Foreskin fibroblast (primary cell): ENCODE measurements at places on chromosomes 7 and 10.

- peak; percentile 47 for DNase-seq
Measured at GRCh38 chr7:73831834-73832651, 1.2 kb downstream of the CLDN4 start.

GRCh38 chr10:91124016-91124415 lies 96.4 kb upstream of the PCGF5 start:
- no peak for DNase-seq

DNA sequence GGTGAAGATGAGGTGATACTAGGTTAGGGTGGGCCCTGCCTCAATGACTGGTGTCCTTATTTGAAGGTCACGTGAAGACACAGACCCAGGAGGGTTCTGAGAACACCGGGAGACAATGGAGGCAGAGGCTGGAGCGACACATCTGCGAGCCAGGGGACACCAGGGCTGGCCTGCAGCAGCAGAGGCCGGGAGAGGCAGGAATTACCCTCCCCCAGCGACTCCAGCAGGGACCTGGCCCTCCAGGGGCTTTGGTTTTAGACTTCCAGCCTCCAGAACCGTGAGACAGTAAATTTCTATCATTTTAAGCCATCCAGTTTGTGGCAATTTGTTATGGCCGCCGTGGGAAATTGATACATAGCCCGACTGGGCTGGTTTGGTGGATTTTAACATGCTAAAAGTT lies 152.2 kb downstream of the DNAJB6 start:
- DNase-seq, result no peak

GRCh38 chr10:4595719-4596319 lies 230.2 kb upstream of the AKR1E2 start:
- DNase-seq, result no peak

DNA sequence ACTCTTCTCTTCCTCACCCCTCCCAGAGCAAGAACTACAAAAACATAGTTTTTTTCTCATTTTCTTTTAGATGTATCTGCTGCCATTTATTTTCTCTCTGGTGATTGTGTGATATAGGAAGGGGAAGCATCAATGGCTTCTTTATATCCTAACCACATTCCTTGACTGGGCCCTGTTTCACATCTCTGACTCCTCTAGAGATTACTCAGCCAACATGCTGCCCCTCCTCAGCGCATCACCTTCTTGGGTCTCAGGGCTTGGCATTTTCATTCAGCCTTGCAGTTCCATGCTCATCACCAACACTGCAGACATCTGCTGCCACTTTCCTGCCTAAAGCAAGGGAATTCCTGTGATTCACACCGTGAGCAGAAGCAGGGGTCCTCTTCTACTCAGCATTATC lies 705.5 kb downstream of the AUTS2 start:
- DNase-seq, result no peak

DNA sequence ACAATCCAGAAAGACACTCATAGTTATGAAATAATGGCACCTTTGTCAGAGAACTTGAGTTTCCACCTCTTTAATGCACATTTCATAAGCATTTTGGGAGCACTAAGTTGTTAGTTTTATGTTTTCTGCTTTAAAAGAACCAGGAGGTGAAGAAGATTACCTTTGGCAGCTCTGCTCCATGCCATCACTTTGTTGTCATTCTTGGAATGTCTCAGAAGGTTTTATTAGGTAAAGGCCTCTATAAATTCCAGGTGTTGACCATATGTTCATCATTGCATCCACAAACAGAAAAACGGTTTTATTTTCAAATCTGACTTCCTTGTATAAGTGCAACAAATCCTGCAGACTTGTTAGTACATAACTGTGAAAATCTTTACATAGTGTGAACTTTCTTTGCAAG lies 424.8 kb downstream of the MDFIC start:
- peak; percentile 61 for DNase-seq

- DNase-seq, result peak; percentile 94
Measured at GRCh38 chr7:77427996-77428603, 12.0 kb upstream of the GSAP start.

- no peak for DNase-seq
Measured at GRCh38 chr10:63727636-63728035, 206.4 kb downstream of the REEP3 start.

GRCh38 chr10:6033954-6034353 lies 28.2 kb downstream of the IL2RA start:
- no peak for DNase-seq

DNA sequence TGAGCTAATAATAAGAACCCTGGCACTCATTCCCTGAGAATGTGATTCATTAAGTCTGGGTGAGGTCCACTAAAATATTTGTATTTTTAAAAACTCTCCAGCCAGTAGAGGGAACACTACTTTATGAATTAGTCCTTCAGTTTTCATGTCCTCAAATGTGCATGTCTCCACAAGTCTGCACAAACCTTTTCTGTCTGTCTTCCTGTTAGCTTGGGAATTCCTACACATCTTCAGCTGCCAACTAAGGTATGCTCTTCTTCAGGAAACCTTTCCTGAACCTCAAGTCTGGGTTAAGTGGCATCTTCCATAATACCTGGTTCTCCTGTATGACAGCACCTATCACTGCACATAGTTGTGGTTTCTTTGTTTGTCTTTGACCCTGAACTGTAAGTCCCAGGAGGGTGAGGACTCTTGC lies 119.6 kb upstream of the MKX start:
- peak; percentile 0 for DNase-seq

DNA sequence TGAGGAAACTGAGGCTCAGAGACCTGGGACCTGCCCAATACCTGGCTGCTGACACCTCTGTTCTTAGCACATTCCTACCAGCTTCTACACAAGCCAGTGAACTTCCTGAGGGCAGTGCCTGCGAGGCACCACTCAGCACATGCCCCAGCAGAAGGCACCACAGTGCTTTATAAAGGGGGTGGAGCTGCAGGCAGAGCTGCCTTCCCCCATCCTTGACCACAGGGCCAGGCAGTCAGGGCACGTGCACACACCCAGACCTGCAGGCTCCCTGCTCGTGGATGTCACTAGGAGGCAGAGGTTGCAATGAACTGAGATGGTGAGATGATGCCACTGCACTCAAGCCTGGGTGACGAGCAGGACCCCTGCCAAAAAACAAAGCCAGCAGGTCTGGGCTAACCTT lies 39.2 kb upstream of the TUBB8 start:
- DNase-seq, result no peak

- no peak for DNase-seq
Measured at GRCh38 chr10:47056247-47056510, 145.0 kb downstream of the PTPN20 start.

- no peak for DNase-seq
Measured at GRCh38 chr7:148042935-148043631, 547.5 kb upstream of the C7orf33 start.

GRCh38 chr10:95831515-95831914 lies 75.6 kb downstream of the ENTPD1 start:
- DNase-seq, result no peak

DNA sequence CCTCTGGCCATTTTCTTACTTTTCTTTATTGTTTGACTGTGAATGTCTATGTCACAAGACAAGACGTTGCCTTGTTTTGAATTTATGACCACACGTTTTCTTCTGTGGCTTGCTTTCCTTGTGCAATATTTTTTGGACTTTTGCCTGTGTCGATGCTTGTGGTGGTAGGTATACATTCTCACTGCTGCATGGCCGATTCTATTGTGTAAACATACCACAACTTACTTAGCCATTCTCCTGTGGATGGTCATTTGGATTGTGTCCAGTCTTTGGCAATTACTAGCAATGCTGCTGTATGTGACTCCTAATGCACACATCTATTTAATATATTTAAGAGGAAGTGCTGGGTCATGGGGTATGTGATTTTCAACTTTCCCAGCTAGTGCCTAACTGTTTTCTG lies 18.0 kb upstream of the DLG5 start:
- peak; percentile 96 for DNase-seq

- DNase-seq, result no peak
Measured at GRCh38 chr10:74837743-74838142, 11.3 kb downstream of the KAT6B start.

- DNase-seq, result no peak
Measured at GRCh38 chr10:131963350-131963749, 18.4 kb downstream of the BNIP3 start.

GRCh38 chr10:97876402-97876801 lies 26.8 kb downstream of the GOLGA7B start:
- DNase-seq, result no peak

- peak; percentile 58 for DNase-seq
Measured at GRCh38 chr7:1665549-1666316, 4.3 kb upstream of the ELFN1 start.

DNA sequence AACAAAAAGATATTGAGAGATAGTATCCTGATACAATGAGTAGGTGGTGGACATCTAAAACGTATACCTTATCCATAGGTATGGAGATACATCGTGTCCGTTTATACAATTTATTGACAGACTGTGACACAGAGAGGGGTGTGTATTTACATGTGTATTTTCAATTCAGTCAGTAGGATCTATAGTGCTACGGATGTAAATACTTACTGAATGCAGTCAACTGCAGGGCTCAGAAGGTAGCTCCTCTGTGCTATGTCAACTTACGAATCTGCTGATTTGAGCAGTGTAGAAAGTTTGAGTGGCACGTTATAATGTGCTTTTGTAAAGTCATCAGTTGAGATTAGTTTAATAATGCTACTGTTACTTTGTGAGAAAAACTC lies 626 bp downstream of the ZNF804B start:
- peak; percentile 4 for DNase-seq

DNA sequence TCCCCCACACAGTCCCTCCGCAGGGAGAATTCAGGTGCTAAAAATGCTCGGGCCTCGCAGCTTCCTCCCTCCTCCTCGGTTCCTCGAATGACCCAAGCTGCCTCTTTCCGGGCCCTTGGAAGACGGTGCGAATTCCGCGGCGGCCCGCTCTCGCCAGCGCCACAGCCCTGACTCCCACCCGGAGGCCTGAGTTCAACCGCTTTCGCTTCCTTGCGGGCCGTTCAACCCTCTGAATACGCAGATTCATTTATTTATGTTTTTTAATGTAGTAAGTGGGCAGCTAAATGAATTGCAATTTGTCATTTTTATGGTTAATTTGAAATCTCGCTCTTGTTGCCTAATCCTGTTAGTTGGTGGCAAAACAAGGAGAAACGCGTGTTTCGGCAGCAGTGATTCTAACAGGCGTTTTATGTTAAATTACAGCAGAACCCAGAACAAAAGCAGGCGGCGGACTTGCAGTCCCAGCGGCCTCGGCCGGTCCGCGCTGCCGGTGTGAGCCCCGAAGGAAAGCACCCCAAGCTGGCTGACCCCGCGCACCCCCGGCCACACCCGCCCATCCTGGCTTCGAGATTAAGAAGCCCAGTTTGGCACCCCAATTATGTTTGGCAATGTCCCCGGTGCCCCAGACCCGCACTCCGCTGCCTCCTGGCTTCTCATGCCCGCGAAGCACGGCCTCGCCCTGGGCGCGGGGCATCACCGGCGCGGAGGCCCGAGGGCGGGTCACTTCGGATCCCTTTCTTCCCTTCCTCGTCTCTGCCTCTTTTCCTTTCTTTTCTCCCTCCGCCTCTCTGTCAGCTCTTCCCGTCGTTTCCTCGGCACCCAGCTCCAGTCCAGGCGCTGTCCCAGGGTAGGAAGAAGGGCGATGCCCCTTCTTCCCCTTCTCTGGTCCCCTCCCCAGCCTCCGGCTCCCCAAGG lies 75.9 kb downstream of the INSIG1 start:
- no peak for DNase-seq

DNA sequence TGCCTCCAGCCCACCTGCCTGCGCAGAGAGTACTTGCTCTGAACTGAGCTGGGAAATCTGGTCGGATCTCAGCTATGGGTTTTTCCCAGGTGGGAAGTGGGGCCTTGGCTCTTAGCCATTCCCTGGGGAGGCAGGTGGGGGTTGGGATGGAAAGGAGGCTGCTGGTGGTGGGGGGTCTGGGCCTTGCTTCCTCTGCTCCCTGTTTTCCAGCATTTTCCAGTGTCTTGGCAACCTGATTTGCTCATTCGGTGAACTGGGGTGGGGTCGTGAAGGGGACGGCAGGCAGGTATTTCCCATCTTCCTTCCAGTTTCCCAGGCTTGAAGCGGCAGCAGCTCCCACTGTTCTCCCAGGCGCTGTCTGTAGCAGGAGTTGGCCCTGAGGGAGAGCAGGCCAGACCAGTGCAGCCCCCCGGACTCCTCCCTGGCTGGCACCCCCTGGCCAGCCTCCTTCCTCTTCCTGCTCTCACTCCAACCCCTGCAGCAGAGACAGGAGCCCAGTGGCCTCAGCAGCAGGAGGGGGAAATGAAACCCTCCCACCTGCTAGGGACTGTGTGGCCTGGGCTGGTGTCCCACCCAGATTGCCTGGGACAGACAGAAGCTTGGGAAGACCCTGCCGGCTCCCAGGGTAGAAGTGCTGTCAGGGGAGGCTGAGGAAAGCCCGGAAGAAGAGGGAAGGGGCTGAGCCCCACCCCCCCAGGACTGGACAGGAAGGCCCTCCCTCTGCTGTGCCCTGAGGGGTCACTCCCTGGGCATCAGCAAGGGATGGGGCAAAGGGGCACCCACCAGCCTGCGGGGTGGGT lies 6.6 kb downstream of the TRIM8 start:
- DNase-seq, result no peak

- peak; percentile 69 for DNase-seq
Measured at GRCh38 chr10:70478191-70479164, at the start of gene PALD1. Gene PALD1 (plus strand): TSS chr10:70478767. CDS start chr10:70525952, 47,185 bp downstream.

DNA sequence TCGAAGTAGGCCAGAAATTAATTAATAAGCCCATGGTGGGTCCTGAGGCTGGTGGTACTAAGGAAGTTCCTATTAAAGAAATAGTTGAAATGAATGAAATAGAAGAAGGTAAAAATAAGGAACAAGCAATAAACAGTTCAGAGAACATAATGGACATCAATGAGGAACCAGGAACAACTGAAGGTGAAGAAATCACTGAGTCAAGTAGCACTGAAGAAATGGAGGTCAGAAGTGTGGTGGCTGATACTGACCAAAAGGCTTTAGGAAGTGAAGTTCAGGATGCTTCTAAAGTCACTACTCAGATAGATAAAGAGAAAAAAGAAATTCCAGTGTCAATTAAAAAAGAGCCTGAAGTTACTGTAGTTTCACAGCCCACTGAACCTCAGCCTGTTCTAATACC lies 36.0 kb downstream of the SLK start:
- no peak for DNase-seq

GRCh38 chr7:48158404-48158803 lies 12.9 kb upstream of the ABCA13 start:
- DNase-seq, result peak; percentile 18

- DNase-seq, result no peak
Measured at GRCh38 chr7:43880596-43880995, 11.3 kb upstream of the MRPS24 start.

DNA sequence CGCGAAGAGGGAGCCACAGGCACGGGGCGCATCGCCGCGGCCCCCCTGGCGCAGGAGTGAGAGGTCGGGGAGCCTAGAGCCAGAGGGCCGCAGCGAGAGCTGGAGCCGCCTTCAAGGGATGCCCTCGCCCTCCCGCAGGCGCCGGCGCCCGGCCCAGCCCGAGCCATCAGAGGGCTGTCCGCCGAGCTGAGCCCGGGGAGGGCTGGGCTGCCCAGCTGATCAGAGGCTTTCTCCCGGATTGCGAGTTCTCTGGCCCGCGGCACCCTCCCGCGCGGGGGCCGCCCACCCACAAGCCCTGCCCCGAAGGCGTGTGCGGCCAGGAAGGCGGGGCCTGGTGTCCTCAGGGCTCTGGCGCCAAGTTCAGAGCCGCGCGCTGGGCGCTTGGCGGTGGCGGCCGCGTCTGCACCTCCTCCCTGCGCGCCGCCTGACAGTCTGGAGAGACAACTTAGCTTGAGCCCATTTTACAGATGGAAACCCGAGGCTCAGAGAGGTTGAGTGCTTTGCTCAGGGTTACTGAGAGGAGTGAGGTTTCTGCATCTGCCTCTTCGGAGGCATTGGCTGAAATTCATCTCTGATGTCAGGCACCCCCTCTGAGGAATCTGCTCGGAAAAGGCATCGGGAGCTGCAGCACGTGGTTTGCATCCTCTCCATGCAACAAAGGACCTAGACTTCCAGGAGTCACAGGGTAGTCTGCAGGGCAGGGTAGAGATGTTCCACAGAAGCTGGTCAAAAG lies 3.8 kb upstream of the ANTXRL start:
- peak; percentile 58 for DNase-seq
